ENCODE measurements at places on chromosomes 16 and 17.

GRCh38 chr16:88264641-88265285 is 118.0 kb upstream of the ZNF469 start:
- no peak for DNase-seq
- H3K4me3 ChIP-seq: no peak overlapping the region
- no peaks in the 10 kb centered on the region for H3K36me3 ChIP-seq
- no peak overlapping the region for H3K27ac ChIP-seq
- peaks cover 7% of the 10 kb centered on the region for H3K4me1 ChIP-seq

GRCh38 chr17:46003907-46004748 is 5.1 kb downstream of the STH start:
- H3K36me3 ChIP-seq: no peaks in the 10 kb centered on the region
- no peak overlapping the region for H3K27ac ChIP-seq
- H3K4me1 ChIP-seq: no peaks in the 10 kb centered on the region
- H3K27me3 ChIP-seq: peaks cover 3% of the 10 kb centered on the region

GRCh38 chr17:5629128-5629527 is 44.8 kb upstream of the NLRP1 start:
- H3K4me3 ChIP-seq: no peak overlapping the region
- no peak for DNase-seq

DNA sequence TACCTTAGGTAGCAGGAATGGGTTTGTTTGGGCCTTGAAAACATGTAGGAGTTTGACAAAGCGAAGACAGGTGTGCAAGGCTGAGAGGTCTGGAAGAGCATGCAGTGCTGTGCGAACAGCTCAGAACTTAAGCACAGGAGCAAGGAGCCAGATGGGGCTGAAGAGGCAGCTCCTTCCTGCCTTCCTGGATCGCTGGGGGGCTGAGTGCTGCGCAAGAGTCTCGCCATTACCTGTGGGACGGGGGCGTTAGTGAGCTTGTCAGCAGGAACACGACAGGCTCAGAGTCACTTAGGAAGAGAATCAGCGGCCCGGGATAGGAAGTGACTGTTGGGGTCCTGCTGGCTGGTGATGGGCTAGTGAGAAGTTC is 464 bp upstream of the MRM1 start:
- peak overlapping the region; percentile 86 for H3K4me3 ChIP-seq
- H3K27ac ChIP-seq: peak overlapping the region; percentile 80
- DNase-seq: no peak
- H3K27me3 ChIP-seq: no peaks in the 10 kb centered on the region
- peaks cover 19% of the 10 kb centered on the region for H3K4me1 ChIP-seq
- H3K36me3 ChIP-seq: peaks cover 3% of the 10 kb centered on the region

DNA sequence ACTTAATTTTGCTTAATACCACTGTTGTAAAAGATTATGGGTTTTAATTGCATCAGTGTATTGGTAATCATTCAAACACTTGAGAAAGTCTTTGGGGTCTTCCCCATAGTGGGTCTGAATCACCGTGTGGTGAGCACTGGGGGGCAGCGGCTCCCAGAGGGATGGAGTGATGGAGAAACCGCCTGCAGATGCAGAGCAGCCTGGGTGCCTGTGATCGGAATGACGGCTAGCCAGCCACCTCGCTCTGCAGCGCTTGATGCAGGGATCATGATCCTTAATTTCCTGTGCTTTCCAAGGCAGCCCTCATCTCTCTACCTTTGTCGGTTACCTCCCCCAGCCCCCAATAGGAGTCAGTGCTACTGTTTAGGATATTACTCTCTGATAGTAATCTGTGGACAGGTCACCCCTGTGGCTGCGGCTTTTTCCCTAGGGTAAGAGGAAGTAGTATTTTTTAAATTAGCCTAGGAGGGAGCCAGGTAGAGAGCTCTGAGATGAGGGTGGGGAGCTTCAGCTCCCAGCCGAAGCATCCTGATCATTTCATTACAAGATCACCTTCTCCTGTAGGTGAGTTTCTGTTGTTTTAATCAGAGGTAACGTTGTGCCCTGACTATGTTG is 135.6 kb downstream of the MSI2 start:
- peaks cover 34% of the 10 kb centered on the region for H3K36me3 ChIP-seq
- no peak overlapping the region for H3K27ac ChIP-seq
- peaks cover 6% of the 10 kb centered on the region for H3K4me1 ChIP-seq
- no peaks in the 10 kb centered on the region for H3K27me3 ChIP-seq
- no peak overlapping the region for H3K4me3 ChIP-seq
- DNase-seq: no peak

- H3K4me1 ChIP-seq: peaks cover 7% of the 10 kb centered on the region
- no peak for DNase-seq
- H3K27ac ChIP-seq: no peak overlapping the region
- peaks cover 79% of the 10 kb centered on the region for H3K27me3 ChIP-seq
Measured at GRCh38 chr16:55475919-55476318, 3.1 kb upstream of the MMP2 start.

All from progenitor cell of endocrine pancreas (in vitro differentiated cells).